ENCODE measurements at places on chromosomes 13 and 19.

DNA sequence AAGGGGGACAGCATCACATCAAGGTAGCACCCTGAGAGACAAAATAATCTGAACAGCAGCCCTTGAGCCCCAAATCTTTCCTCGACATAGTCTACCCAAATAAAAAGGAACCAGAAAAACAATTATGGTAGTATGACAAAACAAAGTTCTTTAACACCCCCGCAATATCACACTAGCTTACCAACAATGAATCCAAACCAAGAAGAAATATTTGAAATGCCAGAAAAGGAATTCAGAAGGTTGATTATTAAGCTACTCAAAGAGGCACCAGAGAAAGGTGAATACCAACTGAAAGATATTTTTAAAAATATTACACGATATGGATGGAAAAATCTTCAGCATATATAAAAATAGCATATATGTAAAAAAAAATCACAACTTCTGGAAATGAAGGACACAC lies 252.9 kb upstream of the SLITRK6 start:
- DNase-seq, result no peak

DNA sequence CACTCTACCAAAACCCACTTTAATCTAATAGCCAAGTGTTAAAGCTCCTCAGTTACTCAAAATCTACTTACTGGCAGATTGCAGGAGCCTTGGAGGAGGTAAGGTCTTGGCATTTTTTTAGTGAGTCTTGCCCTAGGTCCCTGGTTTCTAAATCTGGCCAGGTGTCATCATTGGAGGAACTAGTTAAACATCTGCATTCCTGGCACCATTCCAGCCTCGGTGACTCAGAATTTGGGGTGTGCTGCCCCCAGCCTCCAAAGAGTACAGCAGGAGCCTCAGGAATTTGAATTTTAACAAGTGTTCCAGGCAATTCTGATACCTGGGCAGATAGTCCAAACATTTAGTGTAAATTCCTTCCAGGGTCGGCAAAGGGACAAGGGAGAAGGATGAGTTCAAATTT lies 37.4 kb downstream of the KLF5 start:
- DNase-seq, result no peak

DNA sequence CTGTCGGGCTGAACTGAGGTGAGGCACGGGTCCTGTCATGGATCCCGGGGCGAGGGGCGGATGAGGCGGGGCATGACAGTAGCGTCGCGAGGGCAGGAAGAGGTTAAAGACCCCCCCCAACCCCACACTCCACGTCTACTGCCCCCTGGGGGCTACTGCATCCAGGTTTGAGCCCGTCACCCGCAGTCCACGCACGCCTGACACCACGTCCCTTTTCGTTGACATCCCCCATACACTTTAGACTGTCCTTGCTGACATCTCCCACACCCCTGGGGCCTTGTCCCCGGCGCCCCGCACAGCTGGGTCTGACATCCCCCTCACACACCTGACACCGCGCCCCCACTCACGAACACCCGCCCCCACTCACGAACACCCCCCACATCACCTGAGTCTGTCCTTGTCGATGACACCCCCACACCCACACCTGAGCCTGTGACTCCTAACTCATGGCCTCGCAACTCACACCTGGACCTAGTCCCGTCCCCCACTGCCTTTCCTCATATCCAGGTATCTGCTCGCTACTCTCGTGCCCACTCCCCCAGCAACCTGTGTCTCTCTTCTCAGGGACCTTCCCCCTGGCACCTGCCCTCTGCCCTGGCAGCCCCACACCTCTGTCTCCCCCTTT lies 416 bp downstream of the SLC25A42 start:
- DNase-seq, result no peak

- no peak for DNase-seq
These were observed 2.1 kb downstream of the ZIC5 start for GRCh38 chr13:99969453-99969918.

GRCh38 chr13:44184740-44185139 lies 188.9 kb upstream of the SERP2 start:
- no peak for DNase-seq

DNA sequence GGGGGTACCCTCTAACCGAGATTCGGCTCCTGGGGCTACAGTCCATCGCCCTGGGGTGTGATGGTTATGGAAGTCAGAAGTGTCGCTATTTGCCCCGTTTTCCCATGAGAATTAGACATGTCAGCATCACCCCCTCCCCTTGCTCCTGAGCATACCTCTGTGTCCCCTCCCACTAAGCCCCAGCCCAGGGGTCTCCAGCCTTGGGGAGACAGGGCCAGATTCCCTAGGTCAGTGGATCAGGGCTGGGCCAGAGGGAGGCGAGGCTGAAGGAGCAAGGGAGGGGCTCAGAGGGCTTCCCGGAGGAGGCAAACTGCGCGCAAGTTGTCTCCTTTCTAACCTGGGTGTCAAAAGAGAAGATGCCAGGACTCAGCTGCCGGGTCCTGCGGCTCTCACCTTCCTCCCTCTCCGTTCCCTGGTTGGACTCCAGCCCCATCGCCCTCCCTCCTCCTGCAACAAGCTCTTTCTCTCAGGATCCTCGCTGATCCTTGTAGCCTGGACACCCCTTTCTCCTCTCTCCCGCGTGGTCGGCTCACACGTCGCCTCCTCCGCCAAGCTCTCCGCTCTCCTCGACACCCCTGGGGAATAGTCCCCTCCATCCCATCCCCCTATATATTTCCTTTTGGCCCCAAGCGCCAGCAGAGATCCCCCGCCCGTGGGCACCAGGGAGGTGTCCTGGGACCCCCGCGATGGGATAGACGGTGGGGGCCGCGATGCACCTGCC lies 459 bp upstream of the TMEM59L start:
- no peak for DNase-seq

- no peak for DNase-seq
These were observed 7.9 kb downstream of the DENND1C start for GRCh38 chr19:6473647-6474046.

Measured in NCI-H2081 (cell line).